Activated CD8-positive, alpha-beta memory T cell treated with anti-CD3 and anti-CD28 coated beads for 1 hour (primary cell): ENCODE measurements at places on chromosomes 5 and 9.

- no peak for DNase-seq
These were observed 121.3 kb upstream of the KLF9 start for GRCh38 chr9:70535546-70536323.

DNA sequence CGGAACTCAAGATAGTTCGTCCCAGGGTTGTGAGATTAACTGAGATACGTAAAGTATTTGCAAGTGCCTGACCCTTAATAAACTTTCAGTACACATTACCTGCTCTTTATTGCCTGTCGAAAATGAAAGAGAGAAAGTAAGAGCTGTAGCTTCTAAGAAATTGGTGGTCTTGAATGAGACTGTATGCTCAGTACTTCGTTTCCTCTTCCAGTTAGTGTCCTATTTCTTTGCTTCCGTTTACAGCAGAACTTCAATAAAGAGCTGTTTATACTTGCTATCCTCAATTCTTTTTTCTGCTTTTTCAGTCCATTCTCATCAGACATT, 534 bp downstream of the SRFBP1 start:
- no peak for DNase-seq

DNA sequence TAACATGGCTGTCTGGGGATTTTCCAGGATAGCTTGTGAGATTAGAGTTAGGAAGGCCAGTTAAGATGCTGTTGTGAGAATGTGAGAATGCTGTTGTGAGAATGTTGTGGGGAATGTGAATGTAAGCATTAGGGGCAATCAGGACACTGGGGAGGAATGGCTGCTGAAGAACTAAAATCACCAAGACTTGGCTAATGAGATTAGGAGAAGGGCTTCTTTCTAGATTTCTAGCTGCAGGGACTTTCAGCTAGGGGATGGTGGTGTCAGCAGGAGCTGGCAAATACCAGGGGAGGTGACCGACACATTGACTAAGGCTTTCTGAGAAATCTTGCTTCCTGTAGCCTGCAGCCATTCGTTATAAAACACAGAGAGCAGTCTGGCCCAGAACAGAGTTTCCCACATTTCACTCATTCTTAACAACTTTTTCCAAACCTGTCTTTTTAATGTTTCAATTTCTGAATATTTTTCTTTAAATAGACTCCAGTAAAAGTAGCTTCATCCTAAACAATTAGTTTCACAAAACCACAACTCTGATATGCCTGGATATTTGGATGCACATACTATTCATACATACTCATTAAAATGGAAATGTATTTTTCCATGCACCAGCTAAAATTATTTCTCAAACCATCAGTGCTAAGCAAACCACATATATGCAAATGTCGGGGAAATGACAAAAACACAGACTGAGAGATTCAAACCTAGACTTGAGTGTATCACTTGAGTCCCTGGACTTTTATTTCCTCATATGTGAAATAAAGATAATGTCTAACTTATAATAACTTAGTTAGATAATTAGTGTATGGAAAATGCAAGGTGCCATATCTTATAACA, 89.3 kb upstream of the TNC start:
- no peak for DNase-seq

- DNase-seq, result no peak
These were observed 18.5 kb upstream of the SLC12A7 start for GRCh38 chr5:1130218-1130946.

- DNase-seq, result no peak
These were observed 13.7 kb downstream of the SMC2 start for GRCh38 chr9:104107799-104108198.

- no peak for DNase-seq
These were observed 124.4 kb downstream of the TENT4A start for GRCh38 chr5:6837519-6838110.

- DNase-seq, result no peak
These were observed 47.8 kb downstream of the RNF145 start for GRCh38 chr5:159161361-159162214.

DNA sequence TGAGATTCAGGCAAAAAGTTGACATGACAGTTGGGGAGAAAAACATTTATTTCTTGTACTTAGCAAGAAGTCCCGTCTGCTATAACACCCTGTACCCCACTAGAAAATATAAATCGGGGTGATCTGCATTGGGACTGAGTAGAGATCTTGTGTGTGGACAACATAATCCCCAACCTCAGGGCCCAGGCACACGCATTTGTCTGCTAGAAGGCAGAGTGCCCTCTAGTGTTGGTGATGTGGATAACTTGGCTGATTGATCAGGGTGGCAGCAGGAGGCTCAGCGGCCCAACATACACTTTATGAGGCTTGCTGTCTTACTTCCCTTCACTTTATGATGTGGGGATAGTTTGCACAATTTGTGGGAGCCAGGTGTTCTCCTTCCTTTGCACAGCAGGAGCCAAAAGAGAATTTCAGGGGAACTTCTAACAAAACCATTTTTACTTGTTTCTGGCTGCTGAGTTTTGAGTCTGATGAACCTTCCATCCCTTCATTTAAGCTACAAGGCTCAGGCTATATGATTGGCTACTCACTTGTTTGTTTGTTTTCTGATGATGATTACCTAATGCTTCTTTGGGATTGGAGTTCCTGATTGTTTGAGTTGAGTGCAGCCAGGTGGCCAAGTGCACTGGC, 263.2 kb downstream of the DMAC1 start:
- no peak for DNase-seq

- no peak for DNase-seq
These were observed 386.8 kb downstream of the FGF10 start for GRCh38 chr5:44002381-44002901.

DNA sequence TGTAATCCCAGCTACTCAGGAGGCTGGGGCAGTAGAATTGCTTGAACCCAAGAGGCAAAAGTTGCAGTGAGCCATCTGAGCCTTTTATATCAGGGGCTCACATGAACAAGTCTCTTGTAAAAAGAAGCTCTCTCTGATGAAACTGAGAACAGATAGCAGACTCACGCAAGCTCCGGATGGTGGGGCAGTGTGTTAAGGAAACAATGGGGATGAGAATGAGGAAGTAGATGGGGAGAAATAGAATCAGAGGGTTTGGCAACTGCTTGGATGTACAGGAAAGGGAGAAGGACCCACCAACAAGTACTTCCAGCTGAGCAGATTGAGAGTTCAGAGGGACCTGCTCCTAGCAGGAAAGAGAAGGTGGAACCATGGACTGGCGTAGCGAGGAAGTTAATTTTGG, 18.6 kb downstream of the TMEM252 start:
- DNase-seq, result no peak

GRCh38 chr5:171801839-171802238, 16.2 kb downstream of the SMIM23 start:
- no peak for DNase-seq

DNA sequence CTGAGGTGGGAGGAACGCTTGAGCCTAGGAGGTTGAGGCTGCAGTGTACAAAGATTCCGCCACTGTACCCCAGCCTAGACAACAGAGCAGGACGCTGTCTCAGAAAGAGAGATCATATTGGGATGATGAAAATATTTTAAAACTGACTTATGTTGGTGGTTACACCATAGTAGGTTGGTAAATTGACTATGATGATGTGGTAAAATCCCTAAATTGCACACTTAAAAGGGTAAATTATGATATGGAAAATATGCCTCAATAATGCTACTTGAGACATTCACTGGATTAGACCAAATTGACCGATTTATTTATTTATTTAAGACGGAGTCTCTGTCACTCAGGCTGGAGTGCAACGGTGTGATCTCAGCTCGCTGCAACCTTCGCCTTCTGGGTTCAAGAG, 21.9 kb upstream of the TOR1B start:
- DNase-seq, result no peak

- DNase-seq, result no peak
These were observed 915 bp downstream of the HSDL2 start for GRCh38 chr9:112380825-112381221.

DNA sequence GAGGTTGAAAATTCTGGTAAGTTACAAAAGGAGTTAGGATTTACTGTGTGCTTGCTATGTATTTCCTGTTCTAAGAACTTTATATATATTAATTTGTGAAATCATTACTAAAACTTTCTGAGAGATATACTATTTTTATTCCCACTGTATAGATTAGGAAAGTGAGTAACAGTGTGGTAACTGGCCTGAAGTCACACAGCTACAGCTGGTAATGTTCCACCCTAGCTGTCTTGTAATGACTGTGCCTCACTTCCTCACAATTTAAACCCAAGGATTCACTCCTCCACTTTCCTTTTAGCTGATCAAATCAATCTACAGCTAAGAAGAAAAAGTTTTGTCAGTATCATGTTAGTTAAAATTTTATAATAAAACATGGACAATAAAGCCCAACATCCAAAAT, 278.8 kb downstream of the GAS1 start:
- no peak for DNase-seq

- DNase-seq, result no peak
These were observed 8.7 kb downstream of the PDLIM4 start for GRCh38 chr5:132266031-132266835.

DNA sequence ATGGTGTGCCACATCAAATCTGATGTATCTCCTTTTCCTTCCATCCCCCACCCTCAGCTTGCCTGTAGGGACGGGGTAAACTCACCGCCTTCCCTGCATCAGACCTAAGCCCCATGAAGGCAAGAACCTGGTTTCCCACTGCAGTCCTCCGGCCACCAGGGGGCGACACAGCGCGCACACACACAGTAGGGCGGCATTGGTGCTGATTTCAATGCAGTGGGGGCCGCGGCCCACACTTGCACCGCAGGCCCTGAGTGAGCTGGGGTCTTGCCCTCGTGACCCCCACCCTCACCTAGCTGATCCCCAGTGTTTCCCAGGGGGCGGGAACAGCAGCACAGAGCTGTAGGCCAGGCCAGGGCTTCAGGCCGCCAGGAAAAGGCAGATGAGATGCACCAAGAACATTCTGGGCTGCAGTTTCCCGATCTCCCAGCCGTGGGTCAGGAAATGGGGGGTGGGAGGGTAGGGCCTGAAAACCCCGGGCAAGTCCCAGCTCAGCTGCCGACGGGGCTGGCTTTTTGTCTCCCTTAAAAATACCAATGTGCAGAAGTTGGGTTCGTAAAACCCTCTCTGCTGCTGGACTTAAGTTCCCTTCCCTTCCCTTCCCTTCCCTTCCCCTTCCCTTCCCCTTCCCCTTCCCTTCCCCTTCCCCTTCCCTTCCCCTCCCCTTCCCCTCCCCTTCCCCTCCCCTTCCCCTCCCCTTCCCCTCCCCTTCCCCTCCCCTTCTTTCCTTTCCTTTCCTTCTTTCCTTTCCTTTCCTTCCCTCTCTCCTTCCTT, 19.5 kb downstream of the FAM163B start:
- no peak for DNase-seq

DNA sequence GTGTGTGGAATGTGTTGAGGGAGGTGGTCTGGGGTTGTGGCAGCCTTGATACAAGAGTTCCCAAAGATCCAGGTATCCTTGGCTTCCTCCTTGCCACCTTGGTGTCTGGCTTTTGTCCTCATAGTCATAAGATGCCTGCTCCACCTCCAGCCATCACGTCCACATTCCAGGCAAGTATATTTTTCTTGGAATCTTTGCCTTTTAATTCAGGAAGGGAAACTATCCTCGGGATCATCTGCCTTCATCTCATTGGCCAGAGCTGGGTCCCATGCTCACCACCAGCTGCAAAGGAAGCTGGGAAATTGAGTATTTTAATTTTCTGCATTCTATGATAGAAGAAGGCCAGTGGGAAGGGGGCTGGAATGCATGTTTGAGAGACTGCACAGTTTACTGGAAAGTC, 186.7 kb downstream of the C9orf50 start:
- DNase-seq, result no peak

- DNase-seq, result no peak
These were observed 33.4 kb upstream of the TNFAIP8 start for GRCh38 chr5:119322312-119322947.

DNA sequence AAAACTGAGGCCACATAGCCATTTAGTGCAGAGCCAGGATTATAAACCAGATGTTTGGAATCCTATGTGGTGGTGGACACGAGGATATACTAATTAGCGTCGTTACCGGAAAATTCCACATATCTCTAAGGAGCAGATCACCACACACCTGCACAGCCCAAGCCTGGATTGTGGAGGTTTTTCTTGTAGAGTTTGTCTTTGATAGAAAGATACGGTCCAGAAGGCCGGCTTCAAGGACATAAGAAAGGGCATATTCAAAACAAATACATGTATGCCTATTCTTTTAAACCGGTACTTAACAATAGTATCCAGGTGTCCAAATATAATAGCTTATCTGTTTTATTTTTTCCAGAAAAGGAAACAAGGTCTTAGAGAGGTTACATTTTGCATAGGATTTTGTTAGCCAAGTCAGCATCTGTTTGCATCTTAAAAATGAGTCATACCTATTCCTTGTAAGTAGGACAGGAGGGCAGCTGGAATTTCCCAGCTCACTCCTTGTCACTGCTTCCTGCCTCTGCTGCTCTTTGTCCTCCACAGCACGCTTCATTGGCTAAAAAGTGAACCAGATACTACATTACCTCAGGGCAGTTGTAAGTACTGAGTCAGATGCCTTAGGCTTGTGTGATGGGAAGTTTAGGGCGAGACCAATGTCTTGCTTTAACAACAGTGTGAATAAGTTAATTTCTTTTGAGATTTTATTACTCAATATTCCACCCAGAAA, 3.6 kb downstream of the TMC1 start:
- DNase-seq, result no peak

DNA sequence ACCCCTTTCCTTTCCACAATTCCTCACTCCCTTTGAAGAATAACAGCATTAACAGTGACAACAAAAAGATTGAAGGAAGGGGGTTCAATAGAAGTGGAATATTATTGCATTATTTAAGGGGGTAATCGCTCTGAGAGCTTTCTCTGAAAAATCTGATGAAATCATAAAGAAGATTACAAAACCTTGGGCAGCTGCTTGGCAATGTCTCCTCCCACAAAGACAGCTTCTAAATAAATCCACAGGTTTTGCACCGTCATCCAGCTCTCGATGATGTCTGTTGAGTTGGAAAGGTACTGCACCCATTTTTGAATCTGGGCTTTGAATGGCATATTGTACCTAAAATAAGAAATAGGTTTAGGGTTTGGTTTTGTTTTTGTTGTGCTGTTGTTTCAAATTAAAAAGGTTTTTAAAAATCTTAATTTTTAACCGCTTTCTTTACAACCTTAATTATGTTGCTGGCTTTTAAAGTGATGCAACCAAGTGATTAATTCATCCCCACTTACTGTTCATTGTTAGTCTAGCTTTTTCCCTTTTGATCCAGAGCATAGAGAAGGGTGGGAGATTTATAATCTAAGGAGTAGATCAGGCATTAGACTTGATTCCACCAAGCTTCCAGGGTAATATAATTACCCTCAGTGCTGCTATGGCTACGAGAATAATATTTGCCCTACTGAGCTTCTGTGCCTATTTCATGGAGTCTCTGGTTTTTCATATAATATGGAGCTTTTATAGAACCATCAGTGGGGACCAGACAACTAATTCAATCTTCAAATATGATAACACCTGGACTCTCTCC, 85.0 kb downstream of the DNAH5 start:
- DNase-seq, result no peak

GRCh38 chr9:99244344-99245260, 22.5 kb downstream of the SEC61B start:
- no peak for DNase-seq

GRCh38 chr9:79213417-79214125, 358.2 kb upstream of the TLE4 start:
- DNase-seq, result no peak
